C1 segment of cervical spinal cord (tissue), 14 donors: ENCODE measurements at places on chromosomes 6 and 20.

DNA sequence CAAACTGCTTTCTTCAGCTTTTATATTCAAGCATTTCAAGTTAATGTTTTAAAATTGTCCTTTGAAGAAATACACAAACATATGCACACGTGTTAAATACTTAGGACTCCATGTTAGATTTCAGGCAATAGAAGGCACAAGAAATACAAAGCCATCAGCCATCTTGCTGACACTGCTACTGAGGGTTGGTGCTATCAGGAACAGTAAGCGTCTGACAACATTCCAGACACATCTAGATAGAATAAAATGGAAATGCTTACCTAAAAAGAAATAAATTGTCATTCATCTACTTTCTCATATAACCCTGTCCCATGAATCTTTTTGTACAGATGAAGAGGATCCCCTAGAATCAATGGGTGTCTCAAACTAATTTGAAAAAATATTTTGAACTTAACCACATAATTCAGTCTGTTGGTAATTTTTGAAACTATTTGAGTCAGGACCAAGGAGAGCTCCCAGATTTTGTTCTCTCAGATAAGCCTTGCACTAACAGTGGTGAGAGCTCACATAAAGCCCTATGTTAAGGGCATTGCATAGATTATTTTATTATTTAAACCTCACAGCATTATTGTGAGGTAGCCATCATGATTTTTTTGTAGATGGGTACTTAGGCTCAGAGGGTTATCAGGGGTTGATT lies 631.1 kb upstream of the POU3F2 start:
- no peak for DNase-seq

GRCh38 chr6:52760105-52760765 lies 3.0 kb downstream of the GSTA2 start:
- DNase-seq = no peak

DNA sequence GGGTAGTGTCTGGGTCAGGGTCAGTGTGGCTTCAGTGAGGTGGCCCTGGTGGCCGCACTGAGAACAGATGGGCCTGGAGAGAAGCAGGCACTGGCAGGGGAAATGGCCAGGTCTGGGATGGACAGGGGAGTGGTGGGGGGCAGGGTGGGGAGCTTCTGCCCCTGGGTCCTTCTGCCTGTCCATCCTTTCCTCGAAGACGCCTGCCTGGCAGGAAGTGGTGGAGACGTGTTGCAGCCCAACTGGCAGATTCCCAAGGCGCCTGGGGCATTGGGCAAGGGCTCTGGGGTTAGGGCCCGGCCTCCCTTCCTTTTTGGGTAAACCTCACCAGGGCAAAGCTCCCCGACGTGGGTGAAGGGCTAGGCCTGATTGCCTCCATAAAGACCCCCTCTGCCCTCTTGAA lies 10.4 kb downstream of the SRC start:
- no peak for DNase-seq

GRCh38 chr6:119440953-119441352 lies 91.4 kb upstream of the MAN1A1 start:
- DNase-seq = no peak

- DNase-seq = no peak
Measured at GRCh38 chr20:49758781-49759180, 45.1 kb upstream of the B4GALT5 start.

DNA sequence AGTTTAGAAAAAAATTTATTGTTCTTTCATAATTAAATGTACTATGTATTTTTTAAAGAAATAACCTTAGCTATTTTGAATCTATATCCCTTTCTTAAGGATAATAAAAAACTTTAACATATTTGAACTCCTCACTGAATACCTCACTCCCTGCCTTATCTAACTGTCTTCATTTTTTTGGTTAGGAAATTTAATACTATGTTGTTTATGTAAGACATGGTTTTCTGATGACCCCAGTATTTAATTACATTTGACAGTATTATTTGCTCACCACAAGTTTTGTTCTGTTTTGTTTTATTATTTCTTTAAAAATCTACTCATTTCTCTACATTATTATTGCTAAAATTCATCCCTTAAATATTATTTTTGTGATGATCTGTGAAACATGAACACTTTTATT lies 394.4 kb upstream of the ADGRB3 start:
- DNase-seq = no peak

- no peak for DNase-seq
Measured at GRCh38 chr6:161477876-161478425, 204.1 kb upstream of the AGPAT4 start.

- no peak for DNase-seq
Measured at GRCh38 chr20:36102809-36103596, 51.5 kb upstream of the EPB41L1 start.

- DNase-seq = no peak
Measured at GRCh38 chr20:61934716-61935530, 130.8 kb downstream of the TAF4 start.

DNA sequence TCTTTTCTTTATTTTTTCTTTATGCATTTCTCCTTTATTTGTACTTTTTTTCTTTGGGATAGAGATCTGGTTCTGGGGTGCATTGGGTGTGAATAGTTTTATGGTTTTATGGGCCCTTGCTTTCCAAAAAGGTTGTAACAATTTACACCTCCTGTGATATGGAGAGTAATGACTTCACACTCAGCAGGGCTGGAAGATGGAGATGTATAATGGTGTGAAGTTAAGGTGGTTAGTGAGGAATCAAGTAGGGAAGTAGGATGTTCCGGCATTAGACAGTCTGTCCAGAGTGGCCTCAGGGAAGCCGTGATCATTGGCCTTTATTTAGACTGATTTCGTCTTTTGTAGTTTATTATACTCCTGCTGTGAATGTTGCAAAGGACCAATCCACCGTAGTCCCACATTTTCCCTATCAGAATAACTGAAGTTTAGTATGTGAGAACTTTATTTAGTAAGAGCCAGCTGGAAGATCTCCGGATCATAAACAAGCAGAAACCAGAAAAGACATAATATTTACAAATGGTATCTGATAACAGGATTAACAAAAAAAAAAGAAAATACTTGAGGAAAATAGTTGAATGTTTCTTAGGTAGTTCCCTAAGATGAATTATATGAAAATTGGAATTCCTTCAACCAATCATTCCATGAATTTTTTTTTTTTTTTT lies 255.5 kb downstream of the TBC1D7 start:
- no peak for DNase-seq

- DNase-seq = no peak
Measured at GRCh38 chr6:99426451-99426757, 1.3 kb upstream of the PNISR start.

- DNase-seq = no peak
Measured at GRCh38 chr6:92024881-92025280, 1394.5 kb downstream of the EPHA7 start.

GRCh38 chr20:63502671-63503172 lies 3.8 kb upstream of the EEF1A2 start:
- no peak for DNase-seq

GRCh38 chr20:24915892-24916291 lies 33.2 kb upstream of the CST7 start:
- no peak for DNase-seq

- no peak for DNase-seq
Measured at GRCh38 chr6:152094992-152095592, 287.6 kb downstream of the ESR1 start.

- DNase-seq = no peak
Measured at GRCh38 chr20:5996765-5997164, 46.3 kb downstream of the MCM8 start.

DNA sequence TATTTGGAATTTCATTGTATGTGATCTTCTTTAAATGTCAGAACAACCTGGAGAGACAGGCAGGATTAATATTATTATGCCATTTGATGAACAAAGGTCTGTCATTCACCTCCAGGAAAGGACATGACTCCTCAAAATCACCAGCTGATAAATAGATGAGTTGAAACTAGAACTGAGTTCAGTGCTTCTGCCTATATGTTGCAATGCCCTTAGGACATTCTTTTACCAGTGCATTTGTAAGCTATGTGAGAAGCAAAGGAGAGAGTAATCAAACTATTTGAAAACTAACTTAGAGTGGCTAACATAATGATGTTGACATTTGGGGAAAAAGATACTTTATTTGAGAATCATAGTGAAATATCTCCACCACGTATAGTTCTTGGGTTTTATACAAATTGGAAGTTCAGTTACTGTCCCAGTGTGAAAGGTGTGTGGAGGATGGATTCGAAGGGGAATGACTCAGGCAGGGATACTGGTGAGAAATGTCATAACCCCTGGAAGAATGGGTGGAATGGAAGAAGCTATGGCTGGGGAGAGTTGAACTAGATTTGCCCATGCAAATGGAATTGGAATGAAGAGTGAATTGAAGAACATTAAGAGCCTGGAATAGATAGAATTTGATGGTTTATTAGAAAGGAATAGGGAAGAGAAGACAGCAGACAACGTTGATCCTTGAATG lies 21.5 kb downstream of the PKIB start:
- DNase-seq = no peak

DNA sequence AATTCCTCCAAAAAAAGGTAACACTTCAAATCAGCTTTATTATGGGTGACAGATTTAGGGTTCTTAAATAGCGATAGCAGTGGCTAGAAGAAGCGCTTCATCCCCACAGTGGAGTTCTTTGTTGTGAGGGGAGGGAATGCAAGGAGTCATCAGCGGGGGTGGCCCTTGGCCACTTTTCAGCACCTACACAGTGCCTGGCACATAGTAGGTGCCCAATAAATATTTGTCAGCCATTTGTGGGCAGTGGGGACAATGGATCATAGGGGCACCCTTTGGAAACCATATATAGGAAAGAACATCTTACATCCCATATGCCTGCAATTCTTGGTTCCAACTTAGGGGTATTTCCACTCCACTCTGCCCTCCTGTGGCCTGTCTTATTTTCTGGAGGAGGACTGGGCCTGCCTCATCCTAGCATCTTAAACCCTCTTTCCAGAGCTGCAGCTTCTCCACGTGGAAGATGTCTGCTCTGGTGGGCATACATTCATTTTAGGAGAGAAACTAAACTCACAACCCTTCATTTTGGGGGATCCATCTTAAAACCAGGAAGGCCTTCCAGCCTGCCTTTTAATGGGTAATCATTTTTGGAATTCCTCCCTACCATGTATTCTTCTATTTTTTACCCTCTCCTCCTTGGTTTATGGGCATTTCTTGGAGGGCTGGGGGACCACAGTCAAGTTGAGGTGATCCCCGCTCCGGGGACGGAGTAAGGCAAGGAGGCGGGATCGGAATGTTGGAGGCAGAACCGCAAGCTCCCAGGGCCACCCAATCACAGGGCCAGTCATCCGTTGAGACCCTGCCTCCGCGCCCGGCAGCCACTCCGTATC lies 2.6 kb upstream of the GPSM3 start:
- DNase-seq = no peak

DNA sequence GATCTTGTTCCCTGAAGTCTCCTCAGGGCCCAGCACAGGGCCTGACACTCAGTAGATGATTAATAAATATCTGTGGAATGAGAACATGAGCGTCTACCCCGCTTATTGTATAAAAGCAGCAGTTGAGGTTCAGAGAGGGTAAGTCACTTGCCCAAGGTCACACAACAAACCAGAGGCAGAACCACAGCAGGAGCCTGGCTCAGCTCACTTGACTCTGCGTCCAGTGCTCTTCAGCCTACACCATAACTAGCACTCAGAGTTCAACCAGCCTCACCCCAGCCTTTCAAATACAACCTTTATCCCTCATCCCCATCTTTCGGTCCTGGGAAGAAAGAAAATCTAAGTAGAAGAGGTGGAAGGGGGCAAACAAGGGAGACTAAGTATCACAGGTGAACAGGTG lies 24.9 kb upstream of the NOL4L start:
- DNase-seq = no peak

GRCh38 chr6:72755752-72756151 lies 133.9 kb downstream of the KCNQ5 start:
- no peak for DNase-seq

- peak; percentile 63 for DNase-seq
Measured at GRCh38 chr6:161271343-161272030, 2.4 kb downstream of the AGPAT4 start.

GRCh38 chr20:60752741-60753420 lies 499.2 kb upstream of the CDH4 start:
- no peak for DNase-seq

DNA sequence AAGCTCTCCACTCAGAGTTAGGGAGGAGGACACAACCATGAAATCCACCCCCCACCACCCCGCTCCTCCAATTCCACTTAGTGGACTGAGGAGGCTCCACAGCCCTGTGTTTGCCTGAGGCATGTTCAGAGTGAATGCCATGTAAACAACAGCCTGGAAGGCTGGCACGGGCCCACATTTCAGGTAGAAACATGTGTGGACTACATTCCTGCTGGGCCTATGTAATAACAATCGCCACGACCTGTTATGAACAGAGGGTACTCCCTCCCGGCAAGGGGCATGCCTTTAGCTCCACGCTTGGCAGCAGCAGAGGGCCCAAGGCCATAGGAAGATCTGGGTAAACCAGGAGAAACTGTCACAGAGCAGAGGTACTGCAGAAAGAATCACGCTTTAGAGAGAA lies 65.5 kb downstream of the ISM1 start:
- no peak for DNase-seq

DNA sequence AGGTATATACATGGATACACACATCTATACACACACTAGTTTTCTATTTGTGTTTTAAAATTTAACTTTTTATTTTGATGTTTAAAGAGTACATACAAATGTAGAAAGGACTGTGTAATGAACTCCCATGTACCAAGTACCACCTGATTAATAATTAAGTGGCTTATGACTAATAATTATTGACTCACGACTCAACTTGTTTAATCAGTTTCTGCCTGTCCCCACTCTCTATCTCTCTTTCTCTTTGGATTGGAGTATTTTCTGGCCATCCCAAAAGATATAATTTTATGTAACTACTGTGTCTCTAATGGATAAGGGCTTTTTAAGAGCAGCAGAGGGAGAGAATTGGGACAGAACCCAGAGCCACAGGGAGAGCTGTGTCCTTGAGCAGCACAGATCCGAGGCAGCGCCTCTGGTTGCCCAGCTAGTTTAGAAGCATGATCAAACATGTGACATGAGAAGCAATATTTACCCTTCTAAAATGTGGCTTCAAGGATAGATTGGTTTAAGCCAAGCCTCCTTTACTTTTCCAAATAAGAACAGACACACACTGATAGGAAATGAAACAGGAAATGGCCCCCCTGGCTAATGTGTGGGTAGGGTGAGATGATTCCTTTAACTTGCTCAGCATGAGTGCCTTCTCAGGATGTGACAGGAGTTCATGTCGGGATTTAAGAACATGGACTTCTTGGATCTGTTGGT lies 81.0 kb downstream of the ERMARD start:
- DNase-seq = no peak

DNA sequence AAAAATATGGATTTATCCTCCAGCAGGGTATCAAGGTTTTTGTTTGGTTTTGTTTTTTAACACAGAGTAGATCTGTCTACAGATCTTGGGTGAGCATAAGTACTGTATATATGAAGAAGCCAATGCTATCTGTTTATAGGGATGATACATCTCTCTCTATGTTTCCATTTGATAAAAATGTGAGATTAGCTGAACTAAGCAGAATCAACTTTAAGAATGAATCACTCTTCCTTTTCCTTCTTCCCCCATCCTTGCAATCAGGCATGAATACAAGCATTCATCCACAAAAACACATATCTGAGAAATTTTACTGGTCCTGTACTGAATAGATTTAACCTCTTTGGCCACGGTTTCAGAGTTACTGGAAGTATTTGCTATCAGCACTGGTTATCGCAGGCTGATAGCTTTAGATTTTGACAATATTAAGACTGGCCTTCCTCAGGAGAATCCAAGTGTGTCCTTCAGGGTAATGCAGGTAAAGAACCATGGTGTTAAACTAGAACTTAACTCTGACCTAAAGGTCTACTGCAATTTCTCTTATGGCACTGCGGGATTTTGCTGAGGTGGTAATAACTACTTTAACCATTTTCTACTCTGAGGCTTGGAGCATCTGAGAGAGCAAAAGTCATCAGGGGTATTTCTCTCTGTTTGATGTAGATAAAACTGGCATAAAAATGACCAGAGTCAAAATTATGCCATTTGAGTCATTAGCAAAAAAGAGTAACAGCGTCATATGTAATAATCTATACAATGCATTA lies 1.5 kb downstream of the SNAP25 start:
- no peak for DNase-seq
